ENCODE measurements at places on chromosomes 11 and 22.

DNA sequence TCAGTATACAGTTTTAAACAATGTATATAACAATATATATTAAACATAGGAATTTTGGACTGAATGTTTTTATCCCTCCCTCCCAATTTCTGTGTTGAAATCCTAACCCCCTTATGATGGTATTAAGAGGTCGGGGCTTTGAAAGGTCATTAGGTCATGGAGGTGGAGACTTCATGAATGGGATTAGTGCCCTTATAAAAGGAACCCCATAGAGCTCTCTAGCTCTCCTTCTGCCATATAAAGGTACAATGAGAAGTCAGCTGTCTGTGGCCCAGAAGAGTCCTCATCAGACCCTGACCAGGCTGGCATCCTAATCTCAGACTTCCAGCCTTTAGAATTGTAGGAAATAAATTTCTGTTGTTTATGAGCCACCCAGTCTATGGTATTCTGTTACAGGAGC, 6.5 kb downstream of the NNMT start:
- DNase-seq, result no peak

GRCh38 chr22:43152003-43152356, 621 bp downstream of the TSPO start:
- DNase-seq, result no peak

- DNase-seq, result no peak
Measured at GRCh38 chr11:73478737-73479347, 102.6 kb downstream of the RELT start.

- DNase-seq, result no peak
Measured at GRCh38 chr11:130486391-130486836, 38.0 kb downstream of the ADAMTS15 start.

DNA sequence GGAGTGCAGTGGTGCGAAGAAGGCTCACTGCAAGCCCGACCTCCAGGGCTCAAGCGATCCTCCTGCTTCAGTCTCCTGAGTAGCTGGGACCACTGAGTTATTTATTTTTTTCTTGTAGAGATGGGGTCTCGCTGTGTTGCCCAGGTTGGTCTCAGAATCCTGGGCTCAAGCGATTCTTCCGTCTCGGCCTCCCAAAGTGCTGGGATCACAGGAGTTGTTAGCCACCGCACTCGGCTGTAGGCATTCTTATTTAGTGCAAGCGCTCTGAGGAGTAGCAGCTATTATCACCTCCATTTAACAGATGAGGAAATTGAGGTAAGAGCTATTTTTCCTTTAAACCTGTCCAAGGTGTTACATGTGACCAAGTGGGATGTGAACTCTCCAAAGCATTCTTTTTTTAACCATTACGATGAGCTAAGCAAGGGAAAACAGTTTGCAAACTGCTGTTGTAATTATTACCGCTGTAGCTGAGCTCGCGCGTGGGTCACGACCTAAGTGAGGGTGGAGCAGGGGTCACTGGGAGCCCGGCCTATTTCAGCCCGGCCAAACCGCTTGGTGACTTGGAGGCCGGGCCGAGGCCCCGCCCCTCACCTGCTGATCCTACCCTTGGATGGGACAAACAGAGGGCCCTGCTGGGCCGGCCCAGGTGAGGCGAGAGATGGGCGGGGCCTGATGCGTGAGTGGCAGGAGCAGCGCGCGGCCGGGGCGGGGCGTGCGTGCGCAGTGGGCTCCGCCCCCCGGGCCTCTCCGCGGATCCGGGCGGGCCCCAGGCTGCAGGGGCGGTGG, 449 bp upstream of the KREMEN1 start:
- DNase-seq, result peak; percentile 94

GRCh38 chr11:133681901-133682300, 149.6 kb upstream of the OPCML start:
- no peak for DNase-seq

DNA sequence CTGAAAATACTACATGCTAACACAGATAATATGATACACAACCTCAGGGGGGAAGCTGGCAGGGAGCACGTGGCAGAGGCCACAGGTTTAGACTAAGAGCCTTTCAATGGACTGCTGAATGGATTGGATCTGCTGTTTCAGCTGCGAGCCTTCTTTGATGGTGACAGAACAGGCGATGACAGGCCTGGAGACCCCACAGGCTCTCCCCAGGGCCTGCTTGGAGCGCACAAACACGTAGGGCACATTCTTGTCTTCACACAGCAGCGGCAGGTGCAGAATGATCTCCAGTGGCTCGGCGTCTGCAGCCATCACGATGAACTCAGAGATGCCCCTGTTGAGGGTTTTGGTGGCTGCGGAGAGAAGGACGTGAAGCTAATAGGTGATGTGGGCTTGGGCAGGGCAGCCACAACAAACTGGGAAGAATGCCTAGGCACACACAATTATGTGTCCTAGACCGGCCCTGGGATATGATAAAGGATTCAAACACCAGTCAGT, 13.8 kb downstream of the SNU13 start:
- DNase-seq, result no peak

DNA sequence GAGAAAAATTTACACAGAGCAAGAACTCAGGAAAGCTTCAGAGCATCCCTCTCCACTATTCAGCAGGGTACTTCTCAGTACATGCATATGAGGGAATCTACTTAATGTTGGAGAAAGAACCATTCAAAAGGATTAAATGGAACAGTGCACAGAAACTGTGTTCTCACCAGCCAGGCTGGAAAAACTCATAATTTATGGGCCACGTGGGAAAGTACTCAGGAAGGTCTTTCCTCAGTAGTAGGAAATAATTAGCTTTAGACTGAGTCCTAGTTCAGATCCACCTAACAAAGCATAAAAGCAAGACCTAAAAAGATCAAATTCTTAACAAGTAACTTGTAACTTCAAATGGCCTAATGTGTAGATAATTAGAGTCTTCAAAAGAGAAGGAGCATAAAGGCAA, 134.0 kb downstream of the FAM76B start:
- no peak for DNase-seq

DNA sequence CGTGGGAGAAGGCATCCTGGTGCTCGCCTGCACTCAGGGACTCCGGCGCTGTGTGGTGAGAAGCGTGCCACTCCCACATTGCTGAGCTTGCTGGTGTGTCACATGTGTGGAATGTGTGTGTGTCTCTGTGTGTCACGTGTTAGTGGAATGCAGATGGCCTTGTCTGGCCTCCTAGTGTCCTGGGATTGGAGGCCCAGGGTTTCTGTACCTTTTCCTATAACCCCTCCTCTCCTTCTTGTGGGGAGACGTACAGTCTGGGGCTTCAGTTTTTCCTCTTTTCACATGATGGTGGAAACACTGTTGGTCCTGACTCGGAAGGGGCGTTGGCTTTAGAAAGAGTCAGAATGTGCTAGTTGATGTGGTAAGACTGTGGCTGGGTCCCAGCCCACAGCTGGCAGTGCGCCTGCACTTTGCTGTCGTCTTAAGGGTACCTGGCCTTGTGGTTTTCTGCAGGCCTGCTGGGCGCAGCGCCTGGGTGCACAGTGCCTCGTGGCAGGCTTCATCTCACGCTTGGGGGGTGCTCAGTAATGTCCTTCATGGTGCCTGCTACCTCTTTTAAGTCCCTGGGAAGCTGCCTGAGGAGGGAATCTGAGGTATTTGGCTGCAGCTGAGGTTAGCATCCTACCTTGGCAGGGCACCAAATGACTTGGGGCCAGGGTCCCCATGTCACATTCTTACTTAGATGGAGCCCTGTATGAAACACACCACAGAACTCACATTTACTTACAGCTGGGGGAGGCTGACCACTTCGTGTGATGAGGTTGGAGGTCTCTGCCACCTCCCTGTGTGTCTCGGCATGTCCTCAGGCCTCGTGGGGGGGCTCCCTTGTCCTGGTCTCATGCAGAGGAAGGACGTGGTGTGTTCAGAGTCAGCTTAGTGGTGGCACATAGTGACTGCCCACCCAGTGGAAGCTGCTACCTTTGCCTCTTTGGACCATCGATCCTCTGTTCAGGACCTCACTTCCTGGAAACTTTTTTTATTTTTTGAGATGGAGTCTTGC, 61.9 kb downstream of the MED15 start:
- DNase-seq, result no peak

- DNase-seq, result no peak
Measured at GRCh38 chr11:45745065-45745811, 59.7 kb upstream of the SLC35C1 start.

- no peak for DNase-seq
Measured at GRCh38 chr22:18091478-18091877, 13.7 kb downstream of the PEX26 start.

- no peak for DNase-seq
Measured at GRCh38 chr22:50508897-50509296, 873 bp downstream of the NCAPH2 start.

- DNase-seq, result no peak
Measured at GRCh38 chr11:57239348-57239747, 2.3 kb upstream of the APLNR start.

GRCh38 chr11:20027556-20028013, 132.7 kb downstream of the DBX1 start:
- no peak for DNase-seq

DNA sequence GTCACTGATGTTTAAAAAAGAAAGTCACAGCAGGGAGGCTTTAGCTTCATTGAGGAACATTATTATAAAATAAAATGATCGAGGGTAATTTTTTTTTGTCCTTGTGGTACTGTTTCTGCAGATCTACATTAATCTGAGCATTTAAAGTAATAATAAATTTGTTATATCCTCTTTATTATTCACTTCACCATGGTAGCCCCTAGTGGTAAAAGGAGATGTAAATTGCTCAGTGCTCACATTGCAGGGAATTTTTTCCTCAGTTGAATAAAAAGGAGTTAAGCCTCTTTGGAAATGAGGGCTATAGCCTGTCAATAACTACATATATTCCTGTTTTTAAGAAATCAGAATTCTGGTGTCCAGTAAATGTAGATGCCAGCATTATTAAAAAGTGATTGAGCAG, 99.7 kb upstream of the VPREB1 start:
- DNase-seq, result no peak

GRCh38 chr22:45817745-45818423, 146.2 kb downstream of the ATXN10 start:
- DNase-seq, result no peak

- DNase-seq, result no peak
Measured at GRCh38 chr11:132992838-132993631, 539.3 kb downstream of the OPCML start.

GRCh38 chr11:102724904-102725500, at the start of gene MMP8:
Gene MMP8 (minus strand): TSS chr11:102724954. CDS start chr11:102724855, 99 bp downstream.
- no peak for DNase-seq

- DNase-seq, result no peak
Measured at GRCh38 chr22:44336962-44337677, 24.4 kb upstream of the SHISAL1 start.

DNA sequence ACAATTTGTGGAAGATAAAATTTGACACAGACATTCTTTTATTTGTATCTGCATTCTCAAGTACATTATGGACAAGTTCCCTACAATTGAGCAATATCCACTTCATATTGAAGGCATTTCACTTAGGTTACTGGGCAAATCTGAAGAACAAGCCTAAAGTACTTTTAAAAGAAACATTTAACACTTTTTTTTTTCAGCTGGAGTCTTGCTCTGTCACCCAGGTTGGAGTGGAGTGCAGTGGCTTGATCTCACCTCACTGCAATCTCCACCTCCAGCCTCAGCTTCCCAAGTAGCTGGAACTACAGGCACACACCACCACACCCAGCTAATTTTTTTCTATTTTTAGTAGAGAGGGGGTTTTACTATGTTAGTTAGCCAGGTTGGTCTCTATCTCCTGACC, 70.2 kb downstream of the OR4C45 start:
- no peak for DNase-seq

- DNase-seq, result no peak
Measured at GRCh38 chr11:1873048-1873812, 18.5 kb downstream of the PRR33 start.

- no peak for DNase-seq
Measured at GRCh38 chr11:45527898-45528297, 137.5 kb downstream of the CHST1 start.

DNA sequence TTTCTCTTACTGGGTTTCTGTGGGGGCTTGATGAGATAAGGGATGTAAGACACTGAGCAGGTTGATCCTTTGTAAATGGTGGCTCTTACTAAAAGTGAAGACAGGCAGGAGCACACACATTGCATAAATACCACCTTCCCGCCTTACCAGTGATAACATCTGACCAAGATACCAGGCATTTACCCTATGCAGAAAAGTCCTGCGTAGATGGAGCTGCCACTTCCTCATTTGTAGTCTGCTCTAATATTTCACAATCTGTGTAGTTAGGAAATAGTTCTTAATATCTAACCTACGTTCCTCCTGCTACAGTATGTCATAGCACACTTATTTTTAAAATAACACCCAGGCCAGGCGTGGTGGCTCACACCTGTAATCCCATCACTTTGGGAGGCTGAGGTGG, 23.9 kb upstream of the SWAP70 start:
- DNase-seq, result no peak

GRCh38 chr11:37282367-37282766, 684.3 kb upstream of the RAG2 start:
- DNase-seq, result no peak

DNA sequence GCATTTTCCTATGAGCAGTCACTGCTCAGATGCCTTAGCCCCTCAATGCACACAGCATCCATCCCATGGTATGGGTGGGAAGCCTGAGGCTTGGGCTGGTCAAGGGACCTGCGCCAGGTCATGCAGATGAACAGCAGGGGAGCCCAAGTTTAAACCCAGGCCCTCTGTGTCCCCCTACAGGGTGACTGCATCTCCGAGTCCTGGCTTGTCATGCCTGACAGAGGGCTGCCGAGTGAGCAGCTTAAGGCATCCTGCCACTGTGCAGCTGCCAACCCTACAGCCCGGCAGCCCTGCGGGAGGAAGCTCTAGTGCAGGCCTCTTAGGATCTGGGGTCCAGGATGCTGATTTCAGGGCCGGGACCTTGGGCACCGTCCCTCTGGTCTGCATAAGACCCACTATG, 10.0 kb downstream of the IL2RB start:
- no peak for DNase-seq

- DNase-seq, result no peak
Measured at GRCh38 chr11:125210066-125210465, 45.5 kb downstream of the PKNOX2 start.

DNA sequence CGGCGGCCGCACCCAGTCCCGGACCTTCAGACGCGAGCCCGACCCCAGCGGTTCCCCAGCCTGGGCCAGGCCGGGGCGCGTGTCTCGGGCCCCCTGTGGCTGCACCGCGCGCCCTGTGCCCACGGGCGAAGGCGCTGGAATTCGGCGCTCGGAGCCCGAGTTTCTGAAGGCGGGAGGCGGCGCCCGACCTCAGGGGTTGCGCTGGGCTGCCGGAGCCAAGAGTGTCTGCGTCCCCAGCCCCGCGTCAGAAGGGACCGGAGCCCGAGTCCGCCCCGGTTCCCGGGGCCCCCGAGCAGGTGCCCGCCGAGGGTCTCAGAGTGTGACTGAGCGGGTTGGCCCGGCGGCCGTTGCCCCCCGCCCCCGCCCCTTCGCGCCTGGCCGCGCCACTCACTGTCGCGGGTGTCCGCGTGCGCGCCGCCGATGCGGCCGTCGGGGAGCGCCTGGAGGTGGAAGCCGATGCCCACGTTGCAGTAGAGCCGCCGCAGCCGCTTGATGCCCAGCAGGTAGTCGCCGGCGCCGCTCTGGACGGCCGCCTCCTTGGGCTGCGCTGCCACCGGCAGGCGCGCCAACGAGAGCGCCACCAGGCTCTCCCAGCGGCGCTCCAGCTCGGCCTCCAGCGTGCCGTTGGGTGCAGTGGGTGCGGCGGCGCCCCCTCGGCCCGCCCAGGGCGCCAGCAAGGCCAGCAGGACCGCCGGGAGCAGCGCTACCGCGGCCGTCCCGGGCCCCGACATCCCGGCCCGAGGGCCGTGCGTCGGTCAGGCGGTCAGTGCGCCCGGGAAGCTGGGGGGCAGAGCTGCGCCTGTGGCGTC, 583 bp downstream of the FGF4 start:
- no peak for DNase-seq
